ENCODE measurements at places on chromosomes 4 and X.

DNA sequence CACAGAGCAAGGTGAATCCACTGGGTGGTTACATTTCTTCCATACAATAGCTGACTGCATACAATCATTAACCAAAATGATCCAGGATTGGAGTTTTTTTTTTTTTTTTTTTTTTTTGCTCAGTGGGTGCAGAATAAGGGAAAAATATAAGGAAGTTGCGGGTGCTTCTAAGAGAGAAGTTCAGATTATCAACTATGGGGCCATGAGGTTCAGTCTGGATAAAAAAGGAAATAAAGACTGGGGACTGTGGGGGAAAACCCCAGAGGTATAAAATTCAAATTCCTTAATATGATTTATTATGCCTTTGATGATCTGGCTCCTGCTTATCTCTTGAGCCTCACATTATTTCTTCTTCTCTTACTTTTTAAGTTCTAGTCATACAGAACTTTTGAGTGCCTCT lies 5.9 kb upstream of the EIF1AX start:
- no peaks in the 10 kb centered on the region for H3K27me3 ChIP-seq
- no peak for DNase-seq
- no peak overlapping the region for H3K4me3 ChIP-seq
- H3K36me3 ChIP-seq: peaks cover 8% of the 10 kb centered on the region
- H3K4me1 ChIP-seq: no peaks in the 10 kb centered on the region

DNA sequence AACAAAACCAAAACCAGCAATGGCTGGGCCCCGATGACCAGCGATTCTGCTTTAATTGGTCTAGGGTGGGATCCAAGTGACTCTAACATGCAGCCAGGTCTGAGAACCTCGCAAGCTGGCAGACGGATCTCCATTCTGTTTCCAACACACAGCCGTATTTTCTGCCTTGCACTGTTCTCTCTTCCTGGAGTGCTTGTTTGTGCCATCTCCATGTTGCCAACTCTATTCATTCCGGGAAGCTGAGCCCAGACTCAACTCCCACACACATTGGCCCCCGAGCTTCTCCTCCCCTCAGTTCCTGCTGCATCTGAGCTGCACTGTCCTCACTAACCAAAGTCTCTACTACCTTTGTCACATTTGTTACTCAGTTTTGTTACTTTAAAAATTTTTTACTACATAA lies 35.6 kb downstream of the GEMIN8 start:
- H3K4me3 ChIP-seq: no peak overlapping the region
- no peaks in the 10 kb centered on the region for H3K4me1 ChIP-seq
- no peaks in the 10 kb centered on the region for H3K27me3 ChIP-seq
- no peak overlapping the region for H3K27ac ChIP-seq
- no peaks in the 10 kb centered on the region for H3K36me3 ChIP-seq

GRCh38 chrX:67545036-67545821 lies 1.4 kb downstream of the AR start:
- peaks cover 10% of the 10 kb centered on the region for H3K4me1 ChIP-seq
- H3K4me3 ChIP-seq: peak overlapping the region; percentile 73
- no peak for DNase-seq
- H3K36me3 ChIP-seq: no peaks in the 10 kb centered on the region
- no peaks in the 10 kb centered on the region for H3K27me3 ChIP-seq

GRCh38 chr4:2510351-2511259 lies 25.8 kb upstream of the FAM193A start:
- no peak overlapping the region for H3K27ac ChIP-seq
- no peaks in the 10 kb centered on the region for H3K4me1 ChIP-seq
- H3K36me3 ChIP-seq: peaks cover 10% of the 10 kb centered on the region

- H3K27me3 ChIP-seq: no peaks in the 10 kb centered on the region
- H3K4me3 ChIP-seq: no peak overlapping the region
- DNase-seq: no peak
- no peaks in the 10 kb centered on the region for H3K4me1 ChIP-seq
Measured at GRCh38 chr4:72377491-72378194, 191.4 kb downstream of the ADAMTS3 start.

- DNase-seq: no peak
- no peak overlapping the region for H3K4me3 ChIP-seq
- peaks cover 2% of the 10 kb centered on the region for H3K36me3 ChIP-seq
- no peaks in the 10 kb centered on the region for H3K27me3 ChIP-seq
Measured at GRCh38 chr4:158854236-158854635, 85.4 kb downstream of the FNIP2 start.

- no peaks in the 10 kb centered on the region for H3K4me1 ChIP-seq
- no peak for DNase-seq
- no peak overlapping the region for H3K4me3 ChIP-seq
- no peaks in the 10 kb centered on the region for H3K36me3 ChIP-seq
- no peaks in the 10 kb centered on the region for H3K27me3 ChIP-seq
- H3K27ac ChIP-seq: no peak overlapping the region
Measured at GRCh38 chrX:40449956-40450706, 130.6 kb upstream of the ATP6AP2 start.
